Ovary (tissue), 10 donors: ENCODE measurements at places on chromosomes 2 and 18.

- H3K36me3 ChIP-seq: no peaks in the 10 kb centered on the region
- no peak for DNase-seq
- peaks cover 2% of the 10 kb centered on the region for H3K4me1 ChIP-seq
- H3K27ac ChIP-seq: no peak overlapping the region
These were observed 710 bp upstream of the XRCC5 start for GRCh38 chr2:216108310-216108966.

- no peaks in the 10 kb centered on the region for H3K4me1 ChIP-seq
- H3K4me3 ChIP-seq: no peak overlapping the region
- H3K36me3 ChIP-seq: no peaks in the 10 kb centered on the region
- H3K27me3 ChIP-seq: no peaks in the 10 kb centered on the region
- DNase-seq: no peak
These were observed 14.4 kb upstream of the RAB17 start for GRCh38 chr2:237604960-237605359.

- no peaks in the 10 kb centered on the region for H3K36me3 ChIP-seq
- H3K4me1 ChIP-seq: peaks cover 1% of the 10 kb centered on the region
- H3K27me3 ChIP-seq: no peaks in the 10 kb centered on the region
- DNase-seq: no peak
These were observed 6.3 kb downstream of the THOC1 start for GRCh38 chr18:261398-262073.

DNA sequence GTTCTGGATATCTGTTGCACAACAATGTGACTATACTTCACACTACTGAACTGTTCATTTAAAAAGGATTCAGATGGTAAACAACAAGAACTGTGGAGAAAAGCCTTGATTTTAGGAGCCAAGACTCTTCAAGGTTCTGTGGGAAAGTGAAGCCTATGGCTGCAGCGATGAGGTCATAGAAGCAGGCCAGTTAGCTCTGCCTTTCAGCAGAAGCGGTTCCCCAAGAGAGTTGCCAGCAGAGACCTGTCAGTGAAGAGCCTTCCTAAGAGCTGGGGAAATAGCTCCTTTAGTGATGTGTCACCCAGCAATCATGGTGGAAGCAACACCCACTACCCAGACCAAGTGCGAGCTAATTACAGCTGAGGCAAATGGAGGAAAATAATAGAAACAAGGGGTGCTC lies 346.5 kb upstream of the ETAA1 start:
- H3K36me3 ChIP-seq: no peaks in the 10 kb centered on the region
- no peaks in the 10 kb centered on the region for H3K4me1 ChIP-seq
- no peak for DNase-seq

DNA sequence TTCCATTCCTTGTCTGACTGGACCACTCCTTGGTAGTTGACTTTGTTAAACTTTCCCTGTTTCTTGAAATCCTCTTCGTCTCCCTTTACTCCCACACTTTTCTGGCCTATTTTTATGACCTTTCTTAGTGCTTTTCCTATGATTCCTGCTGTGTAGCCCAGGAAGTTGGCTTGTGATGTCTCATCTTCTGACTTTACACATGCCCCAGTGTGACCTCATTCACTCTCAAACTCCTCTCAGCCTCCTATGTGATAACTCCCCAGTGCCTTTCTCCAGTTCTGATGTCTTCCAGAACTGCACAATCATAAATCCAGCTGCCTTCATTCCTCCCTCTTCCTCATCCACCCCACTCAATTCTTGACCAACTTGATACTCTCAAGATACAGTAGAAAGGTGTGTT lies 407.6 kb downstream of the TGIF1 start:
- no peak for DNase-seq
- no peaks in the 10 kb centered on the region for H3K4me1 ChIP-seq
- no peak overlapping the region for H3K4me3 ChIP-seq

DNA sequence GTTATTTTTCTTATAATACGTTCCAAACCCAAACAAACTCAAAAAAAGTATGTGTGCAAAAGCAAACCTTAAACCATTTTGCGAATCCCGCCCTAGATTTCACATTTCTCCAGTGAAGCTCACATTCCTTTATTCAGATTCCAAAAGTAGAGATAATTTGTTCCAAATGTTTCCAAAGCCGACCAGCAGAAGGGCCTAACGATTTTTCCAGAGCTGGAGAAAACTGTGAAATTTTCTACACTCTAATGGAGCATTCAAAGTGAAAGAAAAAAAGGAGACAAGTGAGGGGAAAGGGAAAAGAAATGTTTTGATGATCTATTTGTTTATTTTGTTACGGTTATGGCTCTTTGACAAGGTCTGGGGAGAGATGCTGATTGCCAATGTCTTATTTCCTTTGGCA lies 286.5 kb upstream of the SLC14A2 start:
- DNase-seq: no peak
- peaks cover 10% of the 10 kb centered on the region for H3K4me1 ChIP-seq
- H3K4me3 ChIP-seq: no peak overlapping the region

GRCh38 chr2:102978091-102978490 lies 216.3 kb downstream of the TMEM182 start:
- H3K4me1 ChIP-seq: no peaks in the 10 kb centered on the region
- H3K27me3 ChIP-seq: no peaks in the 10 kb centered on the region
- DNase-seq: no peak
- H3K36me3 ChIP-seq: no peaks in the 10 kb centered on the region
- H3K4me3 ChIP-seq: no peak overlapping the region
- no peak overlapping the region for H3K27ac ChIP-seq
